HuH-7 (cell line): ENCODE measurements at places on chromosomes 11 and 22.

DNA sequence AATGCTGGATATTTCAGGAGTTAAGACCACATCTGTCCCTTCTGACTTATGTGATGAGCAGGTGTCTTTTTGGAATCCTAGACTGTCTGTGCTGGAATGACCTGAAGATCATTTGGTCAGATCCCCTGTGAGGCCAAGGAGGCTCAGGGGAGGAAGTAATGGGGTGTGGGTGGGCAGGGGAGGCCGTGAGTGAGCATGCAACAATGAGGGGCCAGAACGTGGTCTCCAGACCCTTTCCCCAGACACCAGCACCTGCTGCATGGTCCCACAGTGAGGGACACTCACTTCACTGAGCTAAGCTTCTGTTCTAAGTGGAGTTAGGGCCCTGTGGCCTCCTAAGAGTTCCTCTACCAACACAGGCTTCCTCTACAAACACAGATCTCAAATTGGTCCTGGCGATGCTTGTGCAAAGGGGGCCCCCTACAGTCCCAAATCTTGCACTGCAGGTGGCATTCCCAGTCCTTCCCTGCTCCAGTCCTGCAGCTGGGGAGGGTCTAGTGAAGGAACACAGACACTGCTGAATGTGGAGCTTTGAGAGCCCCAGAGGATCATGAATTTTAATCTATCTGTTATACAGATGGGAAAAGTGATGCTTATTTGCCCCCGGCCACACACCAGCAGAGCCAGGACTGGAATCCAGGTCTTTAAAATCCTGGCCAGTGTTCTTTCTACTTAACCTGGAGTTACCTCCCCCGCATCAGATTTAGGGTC lies 7.4 kb downstream of the USP2 start:
- DNase-seq: peak; percentile 83

GRCh38 chr11:95778699-95779098 lies 10.9 kb downstream of the FAM76B start:
- no peak for DNase-seq

DNA sequence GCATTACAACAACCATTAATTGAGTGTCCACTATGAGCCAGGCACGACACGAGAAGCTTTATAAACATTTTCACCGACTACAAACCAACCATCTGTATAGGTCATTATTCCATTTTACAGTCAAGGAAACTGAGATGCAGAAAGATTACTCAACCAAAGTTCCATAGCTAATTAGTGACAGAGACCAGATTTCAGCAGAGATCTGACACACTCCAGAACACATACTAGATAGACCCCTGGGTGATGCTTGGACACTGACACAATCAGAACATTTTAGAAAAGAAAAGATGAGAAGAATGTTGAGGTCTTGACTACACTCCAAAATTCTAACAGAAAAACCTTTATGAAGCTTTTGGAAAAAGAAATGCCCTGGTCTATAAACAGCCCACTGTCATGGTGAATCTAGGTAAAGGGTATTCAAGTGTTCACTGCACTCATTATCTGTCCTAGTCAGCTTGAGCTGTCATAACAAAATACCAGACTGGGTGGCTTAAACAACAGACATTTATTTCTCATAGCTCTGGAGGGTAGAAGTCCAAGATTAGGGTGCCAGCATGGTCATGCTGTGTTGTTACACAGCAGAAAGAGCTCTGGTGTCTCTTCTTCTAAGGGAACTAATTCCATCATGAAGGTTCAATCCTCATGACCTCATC lies 89.0 kb downstream of the RELT start:
- DNase-seq: no peak

- no peak for DNase-seq
Observed at GRCh38 chr11:96905143-96905542, 515.3 kb downstream of the JRKL start.

DNA sequence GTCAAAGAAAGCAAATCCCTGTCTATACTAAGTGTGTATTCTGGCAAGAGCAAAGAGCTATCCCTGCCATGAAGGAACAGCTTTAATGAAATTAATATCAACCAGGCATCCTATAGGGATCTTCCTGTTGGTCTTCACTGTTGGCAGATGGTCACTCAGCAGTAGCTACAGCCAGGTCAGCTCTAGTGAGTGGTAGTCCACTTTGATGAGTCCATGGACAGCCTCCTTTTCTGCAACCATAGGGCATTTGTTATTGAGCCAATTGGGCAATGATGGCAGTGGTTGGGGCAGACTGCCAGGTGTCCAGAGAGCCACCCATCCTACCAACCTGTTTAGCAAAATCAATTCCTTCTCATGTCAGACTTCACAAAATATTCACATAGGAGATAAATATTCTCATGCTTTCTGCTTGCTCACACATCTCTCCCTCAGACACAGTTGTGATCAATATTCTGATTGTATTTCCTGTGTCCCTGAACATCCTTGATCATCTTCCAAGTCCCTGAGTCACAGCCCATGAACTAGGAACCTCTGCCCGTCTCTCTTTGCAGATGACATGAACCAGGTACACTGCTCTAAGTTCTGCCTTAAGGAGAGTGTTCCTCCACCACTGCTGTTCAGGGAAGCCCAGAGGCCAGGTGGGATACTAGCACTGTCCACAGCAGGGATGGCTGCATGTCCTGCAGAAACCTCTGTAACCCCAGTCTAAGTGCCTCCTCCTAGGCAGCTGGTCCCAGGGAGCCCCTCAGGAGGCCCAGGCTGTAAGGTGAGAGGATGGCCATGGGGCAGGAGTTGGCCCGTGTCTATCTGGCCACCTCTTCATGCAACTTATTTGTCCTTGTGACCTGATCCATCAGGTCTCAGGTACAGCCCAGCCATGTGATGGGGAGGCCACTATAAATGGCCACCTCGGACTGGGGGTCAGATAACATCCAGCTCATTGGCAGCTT lies 74.2 kb upstream of the IGLL5 start:
- no peak for DNase-seq

GRCh38 chr11:8766988-8767374 lies 84.4 kb downstream of the RPL27A start:
- no peak for DNase-seq

DNA sequence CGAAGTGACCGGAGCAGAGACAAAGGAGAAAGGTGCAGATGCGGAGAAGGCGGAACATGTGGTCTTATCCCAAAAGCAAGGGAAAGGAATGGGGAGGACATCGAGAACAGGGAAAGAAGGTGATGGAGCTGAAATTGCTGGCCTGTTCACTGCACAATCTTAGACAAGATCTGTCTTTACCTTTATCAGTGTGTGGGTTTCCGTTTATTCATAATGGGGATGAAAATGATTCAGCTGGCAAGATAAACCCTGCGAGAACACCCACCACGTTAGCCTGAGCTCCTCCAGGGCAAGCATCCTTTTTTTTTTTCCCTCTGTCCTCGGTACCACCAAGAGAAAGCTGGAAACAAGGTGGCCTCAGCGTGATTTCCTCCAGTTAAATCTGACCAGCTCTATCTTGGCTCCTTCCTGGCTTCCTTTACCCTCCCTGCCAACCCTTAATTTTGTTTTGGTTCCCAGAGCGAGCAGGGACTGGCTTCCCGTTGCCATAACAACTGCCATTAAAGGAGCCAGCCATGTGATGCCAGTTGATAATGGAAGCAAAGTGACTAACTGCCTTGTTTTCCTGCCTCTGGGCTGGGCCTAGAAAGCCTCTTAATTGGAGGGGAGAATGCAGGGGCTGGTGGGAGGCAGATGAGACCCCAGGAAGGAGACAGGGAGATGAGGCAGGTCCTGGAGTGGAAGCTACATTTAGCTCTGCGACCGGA lies 4.2 kb downstream of the SGSM1 start:
- DNase-seq: no peak
